ENCODE measurements at places on chromosomes 1 and 21.

DNA sequence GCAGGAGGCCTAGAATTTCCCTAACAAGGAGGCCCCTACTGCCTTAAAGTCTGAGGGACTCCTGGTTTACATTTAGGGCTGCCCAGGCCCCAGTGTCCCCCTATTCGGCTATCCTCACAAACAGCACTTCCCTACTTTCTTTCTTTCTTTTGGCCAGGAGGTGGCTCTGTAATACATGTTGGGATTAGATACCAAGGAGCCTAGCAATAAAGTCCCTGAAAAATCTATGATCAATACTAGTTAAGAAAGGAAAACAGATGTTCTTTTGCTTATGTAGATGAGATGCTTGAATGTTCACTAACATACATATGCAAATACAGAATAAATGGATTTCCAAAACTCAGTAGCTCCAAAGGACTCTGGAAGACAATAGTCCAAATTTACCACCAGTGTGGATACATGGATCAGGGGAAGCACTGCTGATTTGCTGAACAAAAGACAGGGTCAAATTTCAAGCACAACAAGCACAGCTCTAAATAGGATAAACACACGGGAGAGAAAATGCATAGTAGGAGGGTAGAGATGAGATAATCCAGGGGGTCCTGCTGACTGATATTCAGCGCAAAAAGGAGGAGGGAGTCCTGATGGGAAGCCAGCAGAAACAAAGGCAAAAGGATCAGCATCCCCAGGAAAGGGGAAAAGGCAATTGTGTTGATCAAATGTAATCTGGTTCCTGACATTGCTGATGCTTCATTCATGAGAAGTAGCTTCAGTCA, 240.0 kb downstream of the NUF2 start:
- no peak for DNase-seq

- peak; percentile 14 for DNase-seq
Measured at GRCh38 chr1:221987860-221988520, 246.1 kb upstream of the DUSP10 start.

DNA sequence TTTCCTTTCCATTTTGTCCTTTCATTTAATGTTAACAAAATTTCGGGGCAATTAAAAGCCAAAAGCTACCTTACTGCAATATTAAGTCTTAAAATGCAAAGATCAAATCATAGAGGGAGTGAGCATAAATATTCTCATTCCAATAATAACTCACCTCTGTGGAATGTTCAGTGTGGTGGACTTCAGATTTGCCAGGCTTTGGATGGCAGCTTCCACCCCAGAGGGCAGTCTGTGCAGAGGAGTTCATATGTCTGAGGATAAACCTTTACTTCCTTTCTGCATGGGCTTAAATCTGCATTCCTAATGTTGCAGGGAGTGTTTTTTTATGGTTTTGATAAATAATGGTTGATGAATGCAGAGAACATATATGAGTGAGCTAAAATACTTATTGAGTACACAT, 16.3 kb downstream of the KIAA0040 start:
- no peak for DNase-seq

GRCh38 chr1:236535662-236536161, 11.9 kb downstream of the LGALS8 start:
- DNase-seq: no peak

- no peak for DNase-seq
Measured at GRCh38 chr1:13790290-13791030, 90.5 kb downstream of the PRDM2 start.

- DNase-seq: no peak
Measured at GRCh38 chr1:15406614-15407559, 2.8 kb upstream of the EFHD2 start.

- DNase-seq: no peak
Measured at GRCh38 chr1:1678581-1679380, 13.8 kb downstream of the SLC35E2B start.

GRCh38 chr21:46393451-46393940, 65.2 kb upstream of the DIP2A start:
- no peak for DNase-seq

DNA sequence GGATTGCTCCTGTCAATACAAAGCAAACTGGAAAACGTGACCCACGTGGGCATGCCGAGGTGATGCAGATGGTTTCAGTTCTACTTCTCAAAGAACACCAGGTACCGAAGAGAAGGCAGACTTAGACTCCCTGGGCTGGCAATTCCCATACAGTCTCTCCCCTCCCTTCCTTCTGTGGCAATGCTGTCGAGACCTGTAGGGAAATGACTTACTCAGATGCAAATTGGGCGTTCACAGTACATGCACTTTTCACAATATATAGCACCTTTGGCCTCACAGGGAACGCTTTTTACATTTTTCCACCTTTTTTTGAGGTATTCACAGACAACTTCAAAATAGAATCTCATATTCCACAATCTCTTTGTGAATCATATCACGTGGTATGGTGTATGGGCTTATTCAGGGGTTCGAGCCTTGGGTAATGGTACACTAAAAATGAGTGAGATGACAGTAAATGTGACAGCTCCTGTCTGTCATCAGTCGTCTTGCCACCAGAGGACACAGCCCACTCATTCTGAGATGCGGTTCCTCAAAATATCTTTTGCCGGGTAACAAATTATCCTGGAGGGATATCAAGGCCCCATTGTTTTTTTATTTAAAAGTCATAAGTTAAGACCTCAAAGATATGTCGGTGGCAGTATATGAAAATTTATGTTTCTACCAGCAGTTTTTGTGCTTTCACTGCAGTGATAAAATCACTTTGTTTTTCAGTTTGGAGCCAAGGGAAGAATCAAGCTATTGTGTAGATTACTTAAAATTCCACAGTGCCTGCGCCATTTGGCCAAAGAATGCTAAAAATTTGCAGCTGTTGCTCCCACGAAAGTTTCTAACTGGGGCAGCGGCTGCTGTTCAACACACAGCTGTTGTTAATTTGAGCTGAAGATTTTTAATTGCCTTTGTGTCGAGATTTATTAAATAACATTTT, 168.4 kb downstream of the ZZZ3 start:
- peak; percentile 73 for DNase-seq

GRCh38 chr1:159748370-159748769, 32.4 kb upstream of the DUSP23 start:
- DNase-seq: no peak

- DNase-seq: no peak
Measured at GRCh38 chr1:214740471-214740870, 137.5 kb downstream of the CENPF start.

DNA sequence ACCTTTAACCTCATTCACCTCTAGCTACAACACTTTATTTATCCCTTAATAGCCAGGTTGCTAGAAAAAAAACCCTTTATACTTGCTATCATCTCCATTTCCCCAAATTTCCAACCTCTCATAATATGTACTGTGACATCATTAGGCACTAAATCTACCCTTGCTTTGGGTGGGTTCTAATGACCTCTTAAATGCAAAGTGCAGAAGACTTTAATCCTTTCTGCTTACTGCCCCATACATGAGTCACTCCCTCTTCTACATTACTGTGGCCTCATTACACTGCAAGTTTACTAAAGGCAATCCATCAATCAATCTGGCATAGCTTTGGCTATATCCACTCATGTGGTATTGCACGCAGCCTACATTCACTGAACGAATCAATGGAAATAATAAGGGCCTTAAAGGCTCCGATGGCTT, 353.3 kb downstream of the SMYD3 start:
- no peak for DNase-seq

- no peak for DNase-seq
Measured at GRCh38 chr1:209208648-209209047, 374.9 kb upstream of the CAMK1G start.

- no peak for DNase-seq
Measured at GRCh38 chr1:221187174-221187573, 307.9 kb downstream of the HLX start.

GRCh38 chr1:44784094-44785028, 3.6 kb downstream of the BEST4 start:
- no peak for DNase-seq

- DNase-seq: no peak
Measured at GRCh38 chr1:65564493-65564892, 144.0 kb downstream of the LEPR start.

- no peak for DNase-seq
Measured at GRCh38 chr1:170240409-170240808, 94.7 kb downstream of the NTMT2 start.

DNA sequence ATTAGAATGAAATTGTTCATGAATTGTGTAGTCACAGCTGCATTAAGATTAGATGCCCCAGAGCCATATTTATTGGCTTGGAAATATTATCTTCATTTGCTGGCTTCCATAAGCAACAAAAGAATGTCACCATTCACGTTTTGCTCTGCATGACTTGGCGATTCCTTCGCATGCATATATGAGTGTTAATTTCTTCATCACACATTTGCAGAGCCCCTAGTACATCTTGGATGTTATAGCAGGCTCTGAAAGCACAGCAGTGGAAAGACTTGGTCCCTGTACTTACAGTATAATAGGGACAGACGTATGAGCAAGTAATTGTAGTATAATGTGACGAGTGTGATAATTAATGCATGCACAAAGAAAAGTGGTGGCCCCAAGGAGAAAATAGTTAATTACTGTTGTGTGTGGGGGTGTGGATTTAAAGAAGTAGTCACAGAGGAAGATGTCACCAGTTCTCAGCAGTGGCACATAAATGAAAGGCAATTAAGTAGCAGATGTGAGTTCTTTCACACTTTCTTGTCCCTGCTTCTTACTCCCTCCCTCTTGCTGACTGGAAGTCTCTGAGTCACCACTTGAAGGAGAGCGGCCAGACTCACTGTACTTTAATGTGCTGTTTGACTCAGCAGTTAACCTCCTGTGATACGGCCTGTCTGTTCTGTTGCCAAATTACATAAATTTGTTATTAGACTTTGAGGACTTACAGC, 21.0 kb downstream of the S100A10 start:
- DNase-seq: peak; percentile 76

GRCh38 chr1:229161740-229162139, 109.2 kb upstream of the RAB4A start:
- DNase-seq: no peak

DNA sequence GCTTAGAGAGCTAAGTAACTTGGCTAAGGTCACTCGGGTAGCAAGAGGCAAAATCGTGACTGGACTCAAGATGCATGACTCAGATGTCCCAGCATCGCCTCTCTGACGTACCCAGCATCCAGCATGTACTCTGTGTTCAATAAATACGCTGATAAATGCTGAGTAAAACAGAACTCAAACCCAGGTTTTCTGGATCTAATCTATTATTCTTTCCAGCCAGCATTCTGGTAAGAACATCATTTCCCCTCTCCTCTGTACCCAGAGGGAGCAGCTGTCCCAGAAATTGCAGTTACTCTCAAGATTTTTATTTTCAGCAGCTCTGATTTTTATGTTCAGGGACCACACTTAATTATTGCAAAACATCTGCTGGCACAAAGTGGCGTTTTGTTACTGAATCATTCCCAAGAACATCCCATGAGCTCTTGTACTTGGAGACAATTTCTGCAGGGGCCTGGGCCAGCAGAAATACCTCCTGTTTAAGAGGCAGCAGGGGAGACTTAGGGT, 249.0 kb downstream of the PRDM2 start:
- DNase-seq: no peak

DNA sequence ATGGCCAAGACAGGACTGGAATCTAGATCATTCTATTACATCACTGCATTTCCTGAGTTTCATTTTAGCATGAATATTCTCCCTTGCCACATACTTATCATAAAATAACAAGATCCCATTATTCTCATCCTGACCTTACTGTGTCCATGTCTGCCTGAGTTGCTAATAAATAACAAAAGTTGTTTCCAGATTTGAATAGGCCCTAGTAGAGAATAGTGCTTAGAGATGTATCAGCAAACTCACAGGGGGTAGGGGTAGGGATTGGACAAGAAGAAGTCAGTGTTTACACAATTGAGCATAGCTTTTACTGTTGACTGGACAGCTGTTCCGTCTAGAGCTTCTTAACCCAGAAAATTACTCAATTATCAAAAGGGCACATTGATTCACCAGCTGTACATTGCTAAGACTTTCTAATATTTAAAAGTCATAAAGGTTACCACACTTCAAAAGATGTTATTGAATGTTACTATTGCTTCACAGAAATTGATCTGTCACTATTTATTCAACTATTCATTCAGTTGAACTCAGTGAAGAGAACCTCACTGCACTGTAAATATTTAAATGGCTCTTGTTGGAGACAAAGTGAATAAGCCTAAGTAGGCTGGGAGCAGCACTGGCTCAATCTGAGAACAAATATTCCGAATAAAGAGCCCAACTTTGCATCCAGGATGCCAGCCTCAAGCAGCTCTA, 121.9 kb downstream of the NRIP1 start:
- no peak for DNase-seq

DNA sequence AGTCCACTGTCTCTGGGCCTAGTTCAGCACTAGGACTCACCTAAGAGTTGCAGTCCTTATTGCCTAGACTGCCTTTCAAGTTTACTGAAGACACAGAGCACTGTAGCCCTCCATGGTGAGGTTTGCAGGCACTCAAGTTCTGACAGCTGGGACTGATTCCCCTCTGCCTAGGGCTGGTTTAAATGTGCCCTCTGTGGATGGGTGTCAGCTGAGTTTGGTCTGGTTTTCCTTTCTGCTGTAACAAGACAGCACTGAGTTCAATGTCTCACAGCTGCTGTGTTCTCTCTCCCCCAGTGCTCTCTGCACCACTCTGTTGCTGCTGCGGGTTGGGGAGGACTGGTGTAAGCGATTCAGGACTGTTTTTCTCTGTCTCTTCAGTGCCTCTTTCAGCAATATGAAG, 75.2 kb upstream of the C1orf21 start:
- no peak for DNase-seq

- no peak for DNase-seq
Measured at GRCh38 chr1:55159571-55159970, 55.6 kb downstream of the USP24 start.

GRCh38 chr1:101298663-101299062, 61.8 kb downstream of the S1PR1 start:
- DNase-seq: no peak

- no peak for DNase-seq
Measured at GRCh38 chr1:200317236-200317635, 92.6 kb downstream of the ZNF281 start.
